ENCODE measurements at places on chromosomes 2 and 18.

GRCh38 chr2:155021618-155022017 lies 323.1 kb downstream of the KCNJ3 start:
- DNase-seq, result no peak

GRCh38 chr2:162677476-162677875 lies 161.1 kb downstream of the KCNH7 start:
- no peak for DNase-seq

DNA sequence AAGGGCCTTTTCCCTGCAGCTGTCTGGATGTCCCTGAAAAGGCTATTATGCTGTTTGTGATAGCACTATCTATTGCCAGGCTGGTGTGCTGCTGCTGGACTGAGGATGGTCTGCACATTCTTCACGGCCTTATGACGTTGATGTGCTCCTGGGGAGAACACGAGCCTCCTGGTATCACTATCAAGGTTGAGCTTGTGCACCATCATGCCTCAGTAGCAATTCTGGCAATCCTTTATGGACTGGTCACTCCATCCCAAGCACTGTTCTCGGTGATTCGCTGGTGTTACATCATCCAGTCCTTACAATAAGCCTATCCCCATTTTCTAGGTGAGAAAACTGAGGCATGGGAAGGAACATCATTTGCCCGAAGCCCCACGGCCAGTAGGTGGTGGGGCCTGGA lies 18.2 kb upstream of the CCBE1 start:
- no peak for DNase-seq

DNA sequence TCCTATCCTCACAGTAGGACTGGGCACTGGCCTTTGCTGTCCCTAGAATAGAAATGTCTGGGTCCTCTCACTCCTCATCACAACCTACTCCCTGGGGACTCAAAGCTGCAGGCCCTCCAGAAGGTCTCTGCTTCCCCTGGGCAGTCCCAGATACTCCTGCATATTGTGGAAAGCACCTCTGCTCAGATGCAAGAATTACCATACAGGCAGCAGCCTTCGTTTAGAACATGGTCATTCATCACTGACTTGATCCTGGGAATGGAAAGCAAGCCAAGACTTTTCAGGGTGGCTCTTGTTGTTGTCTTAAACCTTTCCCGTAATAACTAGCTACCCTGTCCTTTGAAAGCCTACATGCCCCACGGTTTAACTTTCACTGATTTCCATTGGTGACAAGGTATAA lies 53.1 kb upstream of the NPAS2 start:
- no peak for DNase-seq

GRCh38 chr2:205815673-205816072 lies 133.4 kb downstream of the NRP2 start:
- DNase-seq, result no peak

DNA sequence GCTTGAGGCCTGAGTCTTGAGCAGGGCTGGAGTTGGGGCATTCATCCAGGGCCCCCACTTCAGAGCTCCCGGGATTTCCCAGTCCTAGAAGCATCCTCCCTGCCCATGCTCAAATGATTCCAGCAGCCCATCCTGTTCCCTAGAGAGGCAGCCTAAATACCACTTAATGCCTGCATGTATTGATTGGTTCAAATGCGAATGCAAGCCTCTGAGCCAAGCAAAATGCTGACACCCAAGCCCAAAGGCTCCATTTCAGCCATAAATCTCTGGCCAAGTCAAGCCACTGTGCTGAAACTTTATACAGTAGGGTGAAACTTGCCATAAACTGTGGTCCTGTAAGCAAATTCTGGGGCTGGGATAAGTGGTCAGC lies 279.8 kb downstream of the CLIP4 start:
- DNase-seq, result no peak

- DNase-seq, result no peak
Observed at GRCh38 chr2:84841577-84841976, 39.3 kb downstream of the TRABD2A start.

DNA sequence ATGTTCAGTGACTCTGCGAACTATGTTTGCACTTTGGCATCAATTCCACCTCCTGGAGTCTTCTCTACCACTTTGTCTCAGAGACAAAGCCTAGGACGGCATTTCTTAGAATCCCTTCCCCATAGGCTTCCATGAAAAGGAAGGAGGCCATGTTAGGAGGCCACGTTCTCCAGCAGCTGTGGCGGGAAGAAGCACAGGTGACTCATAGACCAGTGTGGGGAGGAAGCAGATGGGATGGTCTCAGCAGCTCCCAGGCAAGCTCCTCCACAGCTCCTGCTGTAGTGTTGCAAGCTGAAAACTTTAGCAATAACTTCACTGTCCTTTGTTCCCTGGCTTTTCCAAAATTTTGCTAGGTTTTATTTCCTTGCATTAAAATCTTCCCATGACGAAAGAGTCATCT lies 781.3 kb upstream of the ID2 start:
- no peak for DNase-seq

GRCh38 chr2:208017721-208018120 lies 7.6 kb downstream of the PLEKHM3 start:
- no peak for DNase-seq

DNA sequence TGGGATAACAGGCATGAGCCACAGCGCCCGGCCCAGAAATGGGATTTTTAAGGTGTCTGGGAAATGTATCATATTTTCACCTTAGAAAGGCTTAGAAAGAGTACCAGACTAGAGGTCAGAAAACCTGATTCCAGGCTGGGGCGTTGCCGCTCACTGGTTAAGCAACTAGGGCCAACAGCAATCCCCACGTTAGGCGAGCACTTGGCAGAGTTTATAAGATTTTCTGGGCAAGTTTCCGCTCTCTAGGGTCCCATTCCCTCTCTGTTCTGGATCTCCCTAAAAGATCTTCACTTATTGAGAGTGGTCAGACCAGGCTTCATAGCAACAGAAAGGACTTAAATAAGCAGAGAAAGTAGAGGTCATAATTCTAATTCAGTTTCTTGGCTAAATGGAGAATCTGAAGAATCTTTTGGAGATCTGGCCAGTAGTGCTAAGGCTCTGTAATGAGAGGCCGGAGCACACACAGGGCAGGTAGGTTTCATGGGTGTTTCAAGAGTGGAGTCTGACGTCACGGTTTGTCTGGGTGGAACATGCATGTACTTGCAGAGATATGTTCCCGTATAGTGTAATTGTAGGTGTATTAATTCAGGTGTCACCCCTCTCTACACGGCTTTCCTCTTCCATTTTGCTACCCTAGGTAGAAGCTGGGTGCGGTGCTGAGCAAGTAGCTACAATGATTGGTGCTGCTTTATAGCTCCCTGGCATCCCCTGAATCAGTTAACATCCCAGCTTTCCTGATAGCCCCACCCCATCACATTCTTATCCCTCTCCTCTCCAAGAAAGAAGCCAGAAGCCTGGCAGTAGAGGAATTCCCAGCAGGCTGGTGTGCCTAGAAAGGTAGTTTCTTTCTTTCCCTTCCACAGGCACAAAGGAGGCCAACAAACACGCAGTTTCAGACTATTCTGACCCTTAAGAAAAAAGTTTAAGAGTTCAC lies 4.4 kb upstream of the SMAD7 start:
- DNase-seq, result no peak

GRCh38 chr18:69239849-69240674 lies 160.6 kb upstream of the DOK6 start:
- no peak for DNase-seq

DNA sequence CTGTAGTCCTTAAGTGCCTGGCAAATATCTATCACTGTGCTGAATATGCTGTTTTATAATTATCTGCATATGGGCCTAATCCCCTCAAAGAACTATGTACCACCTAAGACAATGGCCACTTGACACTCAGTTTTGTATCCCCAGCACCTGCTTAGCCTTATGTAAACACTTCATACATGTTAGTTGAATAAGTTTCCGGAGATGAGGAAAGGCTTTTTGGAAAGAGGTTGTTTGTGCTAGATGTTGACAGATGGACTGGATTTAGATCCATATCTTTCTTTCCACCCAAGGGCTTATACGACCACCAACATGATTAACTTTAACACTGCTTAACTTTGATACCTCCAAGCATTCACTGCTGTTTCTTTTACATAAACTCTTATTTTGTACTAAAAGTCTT lies 63.3 kb downstream of the FAM228A start:
- DNase-seq, result no peak

DNA sequence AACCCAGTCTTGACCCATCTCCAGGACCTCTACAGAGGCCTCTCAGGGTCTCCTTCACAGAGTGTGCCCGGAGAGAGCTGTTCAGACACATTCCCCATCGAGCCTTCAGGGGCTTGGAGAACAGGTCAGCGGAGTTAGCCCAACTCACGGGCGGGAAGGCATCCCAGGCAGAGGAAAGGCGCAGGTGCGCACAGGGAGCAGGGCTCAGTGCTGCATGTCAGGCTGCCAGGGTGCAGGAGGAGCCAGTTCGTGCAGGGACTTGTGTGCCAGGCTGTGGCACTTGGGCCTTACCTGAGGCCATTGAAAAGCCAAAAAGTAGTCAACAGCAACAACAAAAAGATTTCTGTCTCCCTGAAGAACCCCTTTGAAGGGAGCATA lies 104.0 kb downstream of the ITGB1BP1 start:
- no peak for DNase-seq

GRCh38 chr2:211434773-211435172 lies 878.4 kb downstream of the CPS1 start:
- DNase-seq, result no peak
